ENCODE measurements at places on chromosomes 3 and 15.

- no peak for DNase-seq
Measured at GRCh38 chr15:69559440-69560190, 107.0 kb downstream of the RPLP1 start.

DNA sequence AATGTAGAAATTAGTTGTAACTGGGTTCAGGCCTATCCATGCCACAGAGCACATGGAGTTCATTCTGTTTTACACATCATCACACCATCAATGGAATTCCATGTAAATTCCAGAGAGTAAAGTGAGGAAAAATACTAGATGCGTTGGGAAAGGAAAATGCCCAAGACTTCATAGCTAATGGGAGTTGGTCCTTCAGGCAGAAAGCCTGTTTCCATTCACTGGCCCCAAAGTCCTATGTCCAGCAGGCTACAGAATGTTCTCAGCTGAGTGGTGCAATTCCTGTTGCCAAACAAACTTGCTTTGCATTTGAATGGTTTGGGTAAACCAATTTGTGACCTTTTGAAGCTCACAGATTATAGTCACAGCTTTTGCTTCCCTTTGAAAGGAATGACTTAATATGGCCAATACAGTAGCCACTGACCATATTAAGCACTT is 164.6 kb upstream of the PFN2 start:
- DNase-seq = no peak

- DNase-seq = no peak
Measured at GRCh38 chr15:89616228-89616627, 39.0 kb downstream of the KIF7 start.

DNA sequence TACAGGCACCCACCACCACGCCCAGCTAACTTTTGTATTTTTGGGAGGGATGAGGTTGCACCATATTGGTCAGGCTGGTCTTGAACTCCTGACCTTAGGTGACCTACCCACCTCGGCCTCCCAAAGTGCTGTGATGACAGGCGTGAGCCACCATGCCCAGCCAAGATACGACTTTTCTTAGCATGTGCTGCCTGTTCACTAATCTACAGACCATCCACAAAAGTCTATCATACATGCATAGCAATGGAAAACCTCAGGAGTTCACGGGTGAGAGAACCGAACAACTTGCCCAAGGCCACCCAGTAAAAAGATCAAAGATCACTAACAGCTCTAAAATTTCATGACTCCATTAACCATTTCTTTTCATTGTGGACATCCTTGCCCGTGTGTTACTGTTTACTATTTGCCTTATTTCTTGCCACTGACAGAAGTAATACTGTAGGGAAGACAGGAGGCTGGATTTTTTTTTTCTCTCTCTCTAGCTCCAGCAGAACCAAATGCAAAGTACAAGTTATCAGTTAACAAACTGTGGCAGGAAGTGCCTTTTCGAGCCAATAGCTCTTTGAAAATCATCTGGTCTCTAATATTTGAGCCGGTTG is 92.3 kb downstream of the FOXP1 start:
- DNase-seq = no peak

- DNase-seq = no peak
Measured at GRCh38 chr15:66911131-66911700, 154.2 kb upstream of the SMAD3 start.

GRCh38 chr3:33096093-33096868 is 665 bp downstream of the GLB1 start:
- peak; percentile 26 for DNase-seq

GRCh38 chr15:31352339-31352751 is 25.7 kb downstream of the KLF13 start:
- no peak for DNase-seq

DNA sequence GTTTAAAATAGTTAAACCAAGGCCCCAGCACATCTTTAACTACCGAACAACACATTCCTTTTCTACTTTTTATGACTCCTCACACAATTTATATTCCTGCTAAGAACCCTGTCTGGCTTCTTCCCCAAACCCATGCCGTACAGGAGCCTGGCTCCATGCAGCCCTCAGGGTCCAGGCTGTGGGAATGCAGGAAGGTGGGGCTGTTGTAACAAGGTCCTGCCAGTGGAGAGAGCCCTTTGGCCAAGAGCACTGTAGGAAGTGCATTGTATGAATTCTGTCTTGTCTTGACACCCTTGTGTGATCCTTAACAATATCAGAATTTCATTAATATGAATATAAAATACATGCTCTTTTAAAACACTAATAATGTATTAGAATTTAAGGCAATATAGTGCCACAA is 563.8 kb downstream of the TBL1XR1 start:
- no peak for DNase-seq

DNA sequence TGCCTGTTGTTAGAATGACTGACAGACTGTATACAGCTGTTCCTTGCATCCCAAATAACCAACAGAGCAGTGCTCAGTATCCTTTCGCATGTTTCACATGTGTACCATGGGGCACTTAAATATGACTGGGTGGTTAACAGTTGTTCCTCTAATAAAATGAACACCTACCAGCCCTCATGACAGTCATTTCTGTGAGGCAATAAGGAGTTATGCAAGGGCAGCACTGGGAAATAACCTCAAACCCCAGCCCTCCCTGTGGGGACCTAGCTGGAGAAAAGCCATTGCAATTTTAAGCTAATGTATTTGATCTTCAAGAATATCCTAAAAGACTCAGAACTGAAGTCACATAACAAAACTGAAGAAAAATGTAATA is 7.3 kb downstream of the RFT1 start:
- no peak for DNase-seq

- no peak for DNase-seq
Measured at GRCh38 chr15:85086855-85087254, 105.2 kb downstream of the PDE8A start.

DNA sequence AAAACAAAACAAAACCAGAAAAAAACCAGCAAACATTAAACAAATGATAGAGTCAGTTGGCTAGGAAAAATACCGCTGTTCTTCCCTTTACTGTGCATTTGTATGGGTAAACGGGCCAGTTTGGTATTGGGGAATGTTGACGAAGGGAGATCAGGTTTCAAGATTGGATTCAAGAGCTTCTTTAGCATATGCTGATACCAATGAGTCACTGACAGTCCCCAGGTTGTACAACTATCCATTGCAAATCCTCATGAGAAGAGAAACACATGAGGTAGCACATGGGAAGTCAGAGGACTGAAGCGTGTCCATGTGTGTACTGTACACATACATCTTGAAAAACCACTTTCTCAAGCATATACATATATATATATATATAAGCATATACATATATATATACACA is 25.6 kb downstream of the TIGIT start:
- DNase-seq = no peak

DNA sequence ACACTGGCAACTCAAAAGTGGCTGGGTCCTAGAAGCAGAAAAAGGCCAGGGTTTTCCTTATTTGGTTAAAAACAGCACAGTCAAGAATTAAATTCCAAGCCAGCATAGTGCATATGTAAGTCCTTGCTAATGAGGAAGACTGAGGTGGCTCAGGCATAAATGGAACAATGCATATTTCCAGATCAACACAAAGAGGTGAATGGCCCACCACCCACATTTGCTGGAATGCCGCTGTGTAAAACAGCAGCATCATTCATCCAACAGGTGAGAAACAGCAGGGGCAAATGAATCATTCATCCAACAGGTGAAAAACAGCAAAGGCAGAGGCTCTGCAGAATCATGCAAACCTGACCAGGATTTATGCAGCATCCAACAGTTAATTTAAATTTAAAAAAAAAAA is 32.9 kb downstream of the GPR176 start:
- DNase-seq = no peak

DNA sequence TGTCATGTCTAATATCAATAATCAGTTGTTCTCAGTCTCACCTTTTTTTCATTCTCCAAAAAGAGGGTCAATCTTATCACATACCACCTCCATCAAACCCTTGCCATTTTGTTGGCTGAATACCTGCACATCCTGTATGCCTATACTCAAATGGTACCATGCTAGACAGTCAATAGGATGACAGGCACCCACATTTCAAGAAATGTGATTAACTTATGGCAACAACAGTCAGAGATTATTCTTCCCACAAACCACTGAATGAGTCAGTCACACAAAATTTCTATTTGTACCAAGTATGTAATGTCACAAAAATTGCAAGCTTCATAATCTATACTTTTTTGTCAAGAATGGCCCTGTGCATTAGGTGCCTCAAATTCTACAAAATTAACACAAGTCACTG is 5.1 kb upstream of the SLC27A2 start:
- no peak for DNase-seq

DNA sequence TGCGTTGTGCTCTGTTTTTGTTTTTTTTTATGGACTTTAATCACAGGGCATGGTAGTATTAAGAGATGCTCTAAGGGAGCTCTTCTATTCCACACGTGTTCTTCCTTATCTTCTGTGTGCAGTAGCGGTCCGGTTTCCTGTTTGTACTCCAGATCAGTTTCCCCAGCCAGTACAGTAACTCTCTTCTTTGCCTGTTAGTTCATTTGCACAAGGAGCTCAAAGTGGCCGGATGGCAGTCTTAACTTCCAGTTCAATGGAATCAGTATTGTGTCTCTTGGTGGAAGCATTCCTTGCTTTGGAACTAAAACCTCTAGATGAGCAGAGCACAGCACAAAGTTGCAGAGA is 122.0 kb downstream of the KLF13 start:
- DNase-seq = no peak

DNA sequence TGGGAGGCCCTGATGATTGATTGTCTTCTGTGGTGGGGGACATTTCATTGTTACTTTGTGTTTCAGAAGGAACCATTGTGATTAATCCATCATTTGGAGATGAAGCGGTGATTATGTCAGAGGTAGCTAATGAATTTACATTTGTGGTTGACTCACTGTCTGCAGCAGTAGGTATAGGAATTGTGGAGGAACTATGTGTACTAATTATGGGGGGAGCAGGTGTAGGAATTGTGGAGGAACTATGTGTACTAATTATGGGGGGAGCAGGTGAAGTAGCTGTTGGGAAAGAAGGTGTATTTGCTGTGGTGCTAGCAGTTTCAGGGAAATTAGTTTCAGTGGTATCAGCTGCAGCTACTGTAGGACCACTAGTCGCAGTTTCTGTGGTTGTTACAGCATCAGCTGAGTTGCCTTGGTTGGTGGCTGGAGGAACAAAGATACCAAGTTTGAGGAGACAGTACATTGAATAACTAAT is 6.9 kb downstream of the MUC13 start:
- no peak for DNase-seq

GRCh38 chr3:113105966-113106660 is 105.2 kb upstream of the BOC start:
- DNase-seq = no peak

- no peak for DNase-seq
Measured at GRCh38 chr3:80040067-80040466, 272.3 kb upstream of the ROBO1 start.

DNA sequence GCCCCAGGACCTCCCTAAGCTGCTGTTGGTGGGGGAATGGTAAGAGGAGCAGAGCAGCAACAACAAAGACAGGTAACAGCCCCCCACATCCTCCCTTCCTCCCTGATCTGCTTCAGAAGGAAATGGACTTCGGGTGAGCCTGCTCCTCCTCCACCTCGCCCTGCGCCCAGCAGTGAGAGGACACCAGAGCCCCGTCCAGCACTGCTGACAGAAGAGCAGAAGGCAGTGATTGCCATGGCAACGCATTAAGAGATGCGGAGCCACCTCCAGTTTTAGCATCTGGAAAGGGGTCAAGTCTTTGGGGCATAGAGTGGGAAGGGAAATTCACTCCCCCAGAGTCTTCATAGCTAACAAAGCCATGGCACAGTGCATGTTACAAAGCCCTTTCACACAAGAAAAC is 77.6 kb upstream of the HRH1 start:
- DNase-seq = no peak

- no peak for DNase-seq
Measured at GRCh38 chr15:63870487-63871209, 36.9 kb upstream of the HERC1 start.

- no peak for DNase-seq
Measured at GRCh38 chr3:187186375-187186774, 10.9 kb upstream of the RTP1 start.

DNA sequence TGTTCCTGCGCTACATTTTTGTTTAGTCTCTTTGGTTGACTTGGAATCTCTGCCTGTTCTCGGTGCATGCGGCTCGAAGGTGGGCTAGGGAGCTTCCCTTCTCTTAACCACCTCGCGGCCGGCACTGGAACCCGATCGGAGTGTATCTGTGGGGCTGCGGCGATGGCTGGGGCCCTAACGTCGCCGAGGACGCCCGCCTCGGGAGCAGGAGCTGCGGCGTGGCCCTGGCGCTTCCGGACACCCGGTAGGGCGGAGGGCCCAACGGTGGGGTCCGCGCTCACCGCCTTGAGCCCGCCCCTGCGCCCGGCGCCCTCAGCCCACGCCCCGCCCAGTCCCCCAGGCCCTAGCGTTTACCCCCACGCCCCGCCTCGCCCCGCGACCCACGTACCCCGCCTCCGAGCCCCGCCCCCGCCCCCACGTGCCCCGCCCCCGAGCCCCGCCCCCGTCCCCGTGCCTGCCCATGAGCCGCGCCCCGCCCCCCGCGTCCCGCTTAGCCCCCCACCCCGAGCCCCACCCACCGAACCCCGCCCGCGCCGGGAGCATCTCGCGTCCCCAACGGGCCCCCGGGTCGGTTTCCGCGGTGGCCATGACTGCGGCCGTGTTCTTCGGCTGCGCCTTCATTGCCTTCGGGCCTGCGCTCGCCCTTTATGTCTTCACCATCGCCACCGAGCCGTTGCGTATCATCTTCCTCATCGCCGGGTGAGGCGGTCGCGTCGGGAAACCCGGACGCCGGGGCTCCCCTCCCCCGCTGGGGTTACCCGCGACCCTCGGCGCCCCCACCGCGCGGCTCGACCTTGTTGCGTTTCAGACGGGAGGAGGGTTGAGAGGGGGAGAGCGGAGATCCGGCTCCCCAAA is at the start of gene APH1B:
Gene APH1B, plus strand, starts transcription at position 568 of the 855 bp plus-strand sequence. Its CDS starts 19 bp downstream, at position 587.
- DNase-seq = peak; percentile 74

DNA sequence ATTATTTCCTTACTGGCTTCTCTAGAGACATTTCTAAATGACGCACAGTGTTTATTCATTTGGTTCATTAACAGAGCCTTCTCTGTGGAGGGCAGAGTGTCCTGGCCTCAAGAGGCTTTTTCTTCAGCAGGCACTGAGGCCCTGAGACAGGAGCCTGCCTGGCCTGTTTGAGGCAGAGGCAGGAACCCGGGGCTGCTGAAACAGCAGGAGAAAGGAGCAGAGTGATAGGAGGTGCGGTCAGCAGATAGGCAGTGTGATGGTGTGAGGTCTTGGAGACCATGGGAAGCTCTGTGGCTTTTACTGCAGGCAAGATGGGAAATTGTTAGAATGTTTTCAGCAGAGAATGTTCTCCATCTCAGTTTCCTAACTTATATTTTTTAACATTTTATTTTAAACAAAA is 358.2 kb downstream of the FEZF2 start:
- DNase-seq = no peak

GRCh38 chr3:42891042-42891441 is 14.9 kb upstream of the ZNF662 start:
- no peak for DNase-seq

- DNase-seq = no peak
Measured at GRCh38 chr3:146403792-146404191, 65.6 kb downstream of the PLSCR2 start.

All from activated CD4-positive, alpha-beta T cell treated with anti-CD3 and anti-CD28 coated beads for 1 hour (primary cell).